ENCODE measurements at places on chromosomes 6 and 20. TPM values are rescaled to one million over a fixed set of nuclear protein-coding genes. Genes with fewer than 3 reads are reported as not detected.

DNA sequence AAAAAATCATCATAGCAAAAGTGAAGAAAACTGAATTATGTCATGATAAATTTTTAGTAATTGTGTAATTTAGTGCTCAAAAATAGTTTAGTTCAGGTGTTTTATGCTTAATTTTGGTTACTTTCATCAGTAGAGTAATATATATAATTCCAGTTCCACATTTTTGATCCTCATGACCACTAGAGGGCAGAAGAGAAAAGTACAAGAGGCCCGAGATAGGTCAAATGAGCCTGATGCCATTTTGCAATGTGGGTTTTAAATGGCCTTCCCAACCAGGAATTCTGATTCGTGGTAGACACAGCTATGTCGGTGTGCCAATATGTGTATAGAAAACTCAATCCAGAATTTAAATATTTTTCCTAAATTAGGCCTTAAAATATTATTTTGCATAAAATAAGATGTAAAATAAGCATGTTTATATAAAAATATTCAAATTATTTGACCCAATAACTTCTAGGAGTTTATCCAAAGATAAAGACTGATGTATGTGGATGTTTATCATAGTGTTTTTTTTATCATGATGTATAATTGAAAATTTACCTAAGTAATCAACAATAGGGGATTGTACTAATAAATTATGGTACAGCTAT, 159.7 kb upstream of the RPS6KA2 start:
- H3K4me3 ChIP-seq, result no peak overlapping the region
- peak; percentile 32 for DNase-seq
- H3K27ac ChIP-seq, result no peak overlapping the region
- peaks cover 7% of the 10 kb centered on the region for H3K27me3 ChIP-seq
- no peaks in the 10 kb centered on the region for H3K36me3 ChIP-seq

DNA sequence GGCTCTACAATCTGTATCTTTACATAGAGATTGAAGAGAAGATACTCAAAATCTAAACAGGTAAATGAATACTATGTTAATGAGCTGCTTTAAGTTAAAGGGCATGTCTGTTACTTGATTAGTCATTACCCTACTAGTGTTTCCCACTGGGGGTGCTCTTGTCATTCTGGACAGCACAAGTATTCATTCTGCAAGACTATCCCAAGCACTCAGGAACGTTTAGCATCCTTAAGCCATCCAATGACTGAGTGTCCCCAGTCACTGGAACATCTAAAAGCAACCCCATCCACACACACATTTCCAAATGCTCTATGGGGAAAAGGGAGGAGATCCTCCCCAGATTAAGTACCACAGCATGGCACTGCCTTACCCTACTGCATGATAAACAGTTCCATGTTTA, 25.7 kb downstream of the EZR start:
- H3K27me3 ChIP-seq, result no peaks in the 10 kb centered on the region
- peaks cover 82% of the 10 kb centered on the region for H3K4me1 ChIP-seq
- H3K27ac ChIP-seq, result no peak overlapping the region
- no peak overlapping the region for H3K4me3 ChIP-seq
- peaks cover 52% of the 10 kb centered on the region for H3K36me3 ChIP-seq

DNA sequence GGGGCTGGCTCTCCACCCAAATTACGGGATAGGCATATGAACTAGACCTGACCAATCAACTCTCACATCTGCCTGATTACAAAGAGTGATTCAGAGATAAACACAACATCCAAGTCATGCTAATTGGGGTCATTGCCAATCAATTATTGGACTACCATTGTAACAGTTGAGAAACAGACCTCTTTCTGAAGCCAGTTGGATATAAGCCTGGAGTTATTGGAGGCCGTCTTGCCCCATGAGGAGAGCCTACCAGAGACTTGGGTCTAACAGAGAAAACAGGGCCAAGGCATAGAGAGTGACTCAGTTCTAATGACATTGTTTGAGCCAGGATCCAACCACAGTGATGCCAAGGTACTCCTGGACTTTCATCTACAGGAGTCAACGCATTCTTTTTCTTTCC, 39.4 kb upstream of the HIVEP2 start:
- no peak for DNase-seq
- H3K27ac ChIP-seq, result no peak overlapping the region
- no peaks in the 10 kb centered on the region for H3K4me1 ChIP-seq

DNA sequence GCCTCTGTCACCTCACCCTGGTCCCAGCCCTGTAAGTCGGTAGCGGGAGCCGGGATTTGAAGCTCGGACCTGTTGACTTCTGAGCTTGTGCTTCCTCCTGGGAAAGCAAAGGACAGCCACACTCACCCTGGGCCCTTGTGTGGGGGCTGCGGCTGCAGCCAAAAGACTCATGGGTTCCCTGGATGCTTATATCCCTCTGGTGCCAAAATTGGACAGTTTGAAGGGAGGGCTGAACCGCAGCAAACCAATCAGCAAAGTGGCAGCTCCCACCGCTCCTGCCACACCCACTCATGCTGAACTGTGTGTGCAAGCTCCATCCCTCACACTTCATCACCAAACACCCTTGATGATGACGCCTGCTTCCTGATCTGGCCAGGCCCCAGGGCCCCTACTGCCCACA, 3.9 kb upstream of the CCN5 start:
- H3K4me1 ChIP-seq, result no peaks in the 10 kb centered on the region
- H3K36me3 ChIP-seq, result no peaks in the 10 kb centered on the region
- peaks cover 5% of the 10 kb centered on the region for H3K27me3 ChIP-seq
- DNase-seq, result no peak
- H3K4me3 ChIP-seq, result no peak overlapping the region
- no peak overlapping the region for H3K27ac ChIP-seq

Gene ZC2HC1B
- total RNA-seq, result not detected

- no peaks in the 10 kb centered on the region for H3K27me3 ChIP-seq
- H3K4me1 ChIP-seq, result no peaks in the 10 kb centered on the region
- no peak for DNase-seq
- no peak overlapping the region for H3K27ac ChIP-seq
- H3K4me3 ChIP-seq, result no peak overlapping the region
- H3K36me3 ChIP-seq, result no peaks in the 10 kb centered on the region
Measured at GRCh38 chr6:74346936-74347535, 651.0 kb downstream of the CD109 start.

GRCh38 chr6:168410035-168410434, 30.9 kb upstream of the SMOC2 start:
- H3K27ac ChIP-seq, result no peak overlapping the region
- H3K4me3 ChIP-seq, result no peak overlapping the region
- no peaks in the 10 kb centered on the region for H3K4me1 ChIP-seq
- no peak for DNase-seq

GRCh38 chr20:63830841-63831588, at the start of gene ZBTB46:
TSS of gene ZBTB46 (minus strand) at chr20:63831264. CDS start at chr20:63790757, 40,507 bp downstream.
- H3K27ac ChIP-seq, result no peak within 1 kb of the TSS
- peaks cover 43% of the 10 kb centered on the region for H3K27me3 ChIP-seq
- H3K36me3 ChIP-seq, result no peaks in the 10 kb centered on the region
- H3K4me1 ChIP-seq, result peaks cover 6% of the 10 kb centered on the region

All from activated CD8-positive, alpha-beta T cell treated with anti-CD3 and anti-CD28 coated beads, Interleukin-2, amount 10 ng/mL, durations not matched to agents 7 days and 5 days (primary cell).